ENCODE measurements at places on chromosomes 5 and 9.

- DNase-seq: no peak
These were observed 175.5 kb downstream of the MUSK start for GRCh38 chr9:110844121-110844520.

GRCh38 chr5:137672001-137672400 lies 63.9 kb downstream of the KLHL3 start:
- DNase-seq: no peak

GRCh38 chr5:3122985-3123762 lies 371.7 kb upstream of the IRX2 start:
- no peak for DNase-seq

DNA sequence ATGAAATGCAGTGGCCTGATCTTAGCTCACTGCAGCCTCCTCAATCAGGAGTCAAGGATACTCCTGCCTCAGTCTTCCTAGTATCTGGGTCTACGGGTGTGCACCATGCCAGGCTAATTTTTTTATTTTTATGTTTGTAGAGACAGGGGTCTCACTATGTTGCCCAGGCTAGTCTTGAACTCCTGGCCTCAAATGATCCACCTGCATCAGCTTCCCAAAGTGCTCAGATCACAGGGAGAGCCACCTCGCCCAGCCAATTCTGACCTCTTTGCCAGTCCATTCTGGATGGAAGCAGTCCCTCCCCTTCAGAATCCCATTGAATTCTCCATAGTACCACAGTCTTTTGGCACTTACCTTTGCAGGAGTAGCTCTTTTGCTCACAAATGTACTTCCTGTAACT lies 1.7 kb upstream of the CANX start:
- DNase-seq: no peak

GRCh38 chr9:86098824-86099700 lies at the start of gene GOLM1:
GOLM1 (minus strand) TSS chr9:86099558; CDS start chr9:86079320, 20,238 bp downstream.
- peak; percentile 47 for DNase-seq

DNA sequence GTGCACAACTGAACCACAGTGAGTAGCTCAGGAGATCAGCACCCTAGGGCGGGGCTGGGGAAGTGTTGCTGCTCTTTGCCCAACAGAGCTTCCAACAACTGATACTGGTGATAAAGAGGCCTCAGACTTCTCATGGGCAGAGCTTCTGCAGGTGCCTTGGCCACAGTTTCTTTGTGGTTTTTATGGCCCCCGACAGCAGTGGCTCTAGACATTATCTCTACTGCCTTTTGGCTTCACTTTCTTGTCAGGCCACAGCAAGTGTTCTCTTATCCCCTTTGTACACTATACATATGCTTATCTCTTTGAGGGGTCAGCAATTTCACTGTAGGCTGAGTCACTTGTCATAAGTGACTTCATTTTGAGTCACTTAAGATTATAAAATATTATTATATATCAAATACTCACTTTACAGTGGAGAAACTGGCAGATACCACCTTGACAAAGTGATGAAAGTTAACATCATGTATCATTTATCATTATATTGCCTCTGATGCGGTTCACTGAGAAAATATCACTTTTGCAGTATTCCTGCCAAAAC lies 90.9 kb upstream of the COX7C start:
- DNase-seq: no peak

- no peak for DNase-seq
These were observed 421.1 kb downstream of the KIF4B start for GRCh38 chr5:155434681-155435080.

All from germinal center (tissue), 1 donor.